RWPE1 (cell line): ENCODE measurements at places on chromosomes 2 and 18.
A peak's percentile ranks its signal among the peaks of the same experiment; 100 is the strongest.

GRCh38 chr2:54100772-54101171 lies 14.6 kb upstream of the ACYP2 start:
- DNase-seq: no peak

DNA sequence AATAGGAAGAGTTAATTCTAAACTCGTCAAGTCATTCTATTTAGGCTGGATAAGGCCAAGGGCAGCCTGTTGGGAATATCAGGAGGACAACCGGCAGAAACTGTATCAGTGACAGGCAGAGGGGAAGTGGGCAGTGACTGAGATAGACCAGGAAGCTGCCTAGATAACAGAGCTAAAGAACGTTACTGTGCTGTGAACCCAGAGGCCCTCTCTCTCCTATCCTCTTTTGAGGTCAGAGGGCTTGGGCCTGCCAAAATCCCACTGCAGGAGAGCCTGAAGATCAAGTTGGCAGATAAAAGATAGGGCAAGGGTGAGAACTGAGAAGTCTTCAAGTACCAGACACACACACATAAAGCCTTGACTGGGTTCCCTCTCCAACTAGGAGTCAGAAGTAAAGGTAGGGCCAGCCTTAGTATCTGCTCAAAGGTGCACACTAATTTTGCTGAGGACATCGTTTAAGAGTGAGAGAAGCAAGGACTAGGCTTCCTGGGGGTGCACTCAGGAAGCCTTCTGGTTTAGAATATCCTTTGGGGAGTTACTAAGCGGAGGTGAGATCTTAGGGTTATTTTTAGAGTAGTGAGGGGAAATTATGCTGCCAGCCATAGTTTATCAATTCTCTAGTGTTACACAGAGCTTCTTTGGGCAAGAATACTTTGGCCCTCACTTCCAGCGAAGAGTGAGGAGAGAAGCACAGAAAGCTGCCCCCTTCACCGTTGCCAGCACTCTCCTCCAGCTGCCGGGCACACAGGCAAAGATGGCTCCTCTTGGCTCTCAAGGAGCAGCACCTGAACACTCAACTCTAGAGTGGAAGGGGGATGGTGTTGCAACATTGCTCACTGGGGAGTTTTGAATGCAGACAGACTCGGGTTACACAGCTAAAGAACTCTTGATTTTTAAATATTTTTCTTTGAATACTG lies 9.8 kb downstream of the CAVIN2 start:
- no peak for DNase-seq

DNA sequence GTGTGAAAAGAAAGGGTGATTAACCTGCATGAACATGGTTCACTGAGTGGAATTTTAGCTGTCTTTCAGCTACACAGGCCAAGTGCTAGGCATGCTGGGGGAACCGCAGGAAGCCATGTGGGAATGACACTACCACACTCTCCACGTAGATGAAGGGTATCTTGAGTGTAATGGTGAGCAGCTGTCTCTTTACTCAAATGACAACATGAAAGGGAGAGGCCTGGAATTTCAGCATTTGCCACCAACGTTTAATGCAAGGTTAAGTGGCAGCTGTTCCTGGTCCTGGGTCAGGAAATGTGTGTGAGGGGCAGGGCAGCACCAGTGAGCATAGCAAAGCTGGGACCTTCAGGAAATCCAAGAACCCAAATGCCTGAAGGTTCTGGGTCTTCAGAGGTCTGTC lies 588.4 kb downstream of the SLC4A3 start:
- no peak for DNase-seq

DNA sequence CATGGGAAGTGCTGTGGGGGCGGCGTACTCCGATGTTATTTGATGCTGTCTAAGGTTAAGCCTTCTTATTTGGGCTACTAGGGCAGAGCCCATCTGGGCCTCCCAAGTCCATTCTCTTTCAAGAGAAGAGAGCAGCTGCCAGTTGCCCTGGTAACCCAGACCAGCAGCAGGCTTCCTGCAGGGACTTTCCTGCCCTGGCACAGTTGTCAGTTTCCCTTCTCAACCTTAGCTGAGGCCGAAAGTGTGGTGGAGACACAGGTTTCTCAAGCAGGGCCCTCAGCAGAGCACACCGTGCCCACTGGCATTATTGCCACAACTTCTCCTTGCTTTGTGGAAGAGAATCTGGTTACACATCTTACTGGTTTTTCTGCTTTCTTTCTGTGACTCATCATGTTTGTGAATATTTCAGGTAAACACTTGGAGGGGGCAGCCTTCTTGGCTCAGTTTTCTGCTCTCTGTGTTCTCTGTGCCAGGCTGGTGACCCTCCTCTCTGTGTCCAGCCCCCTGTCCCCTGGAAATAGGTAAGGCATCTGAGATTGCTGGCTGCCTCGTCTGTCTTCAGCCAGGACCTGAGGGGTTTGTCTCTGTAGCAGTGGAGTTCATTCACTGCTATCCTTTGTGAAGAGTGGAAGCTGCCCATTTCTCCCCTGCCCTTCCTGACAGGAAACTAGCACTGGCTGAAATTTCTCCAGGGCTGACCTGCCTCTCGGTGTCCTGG lies 111.0 kb downstream of the B3GNT2 start:
- peak; percentile 72 for DNase-seq

DNA sequence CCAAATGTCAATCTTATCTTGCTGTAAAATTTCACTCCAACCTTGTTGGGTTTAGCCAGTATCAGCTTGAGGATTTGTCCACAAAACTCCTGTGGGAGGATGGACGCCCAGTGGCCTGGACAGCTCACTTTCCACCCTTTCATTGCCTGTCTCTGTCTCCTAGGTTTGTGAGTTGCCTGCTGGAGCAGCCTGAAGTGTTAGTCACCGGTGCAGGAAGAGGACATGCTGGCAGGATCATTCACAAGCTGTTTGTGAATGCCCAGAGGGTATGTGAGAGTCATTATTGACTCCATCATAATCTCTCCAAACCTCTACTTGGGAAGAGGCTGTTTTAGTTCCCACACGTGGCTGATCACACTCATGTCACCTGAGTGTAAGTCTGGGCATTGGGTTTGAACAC lies 112.3 kb downstream of the RAB3GAP1 start:
- DNase-seq: peak; percentile 67

GRCh38 chr2:88144914-88145497 lies 17.1 kb upstream of the FABP1 start:
- no peak for DNase-seq

GRCh38 chr2:112216167-112216566 lies 38.7 kb downstream of the ZC3H8 start:
- no peak for DNase-seq

DNA sequence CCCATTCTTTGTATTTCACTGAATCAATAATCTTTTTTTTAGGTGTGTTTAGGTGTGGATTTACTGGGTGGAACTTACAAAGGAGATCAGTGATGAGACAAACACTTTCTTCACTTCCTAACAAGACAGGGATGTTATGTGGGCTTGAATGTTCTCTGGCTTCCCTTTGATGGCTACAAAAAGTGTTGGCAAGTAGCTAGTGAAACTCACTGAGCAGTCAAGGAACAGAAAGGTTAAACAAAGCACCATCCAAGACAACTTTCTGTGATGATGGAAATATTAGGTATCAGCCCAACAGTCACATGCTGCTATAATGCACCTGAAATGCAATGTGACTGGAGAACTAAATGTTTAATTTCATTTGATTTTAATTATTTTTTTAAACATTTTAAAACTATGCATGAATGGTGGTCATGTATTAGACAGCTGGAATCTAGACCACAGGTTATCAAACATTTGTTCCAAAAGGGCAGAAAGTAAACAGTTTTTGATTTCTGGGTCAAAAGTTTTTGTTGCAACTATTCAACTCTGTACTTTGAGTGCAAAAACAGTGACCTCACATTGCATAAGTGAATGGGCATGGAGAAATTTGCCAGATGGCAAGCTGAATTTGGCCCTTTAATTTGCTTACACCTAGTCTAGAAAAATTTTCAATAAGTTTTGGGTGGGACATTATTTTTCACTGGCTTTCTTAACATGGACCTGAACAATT lies 1272.7 kb upstream of the TMEFF2 start:
- no peak for DNase-seq

GRCh38 chr2:16496426-16497388 lies 168.9 kb downstream of the CYRIA start:
- no peak for DNase-seq

- no peak for DNase-seq
These were observed 15.6 kb upstream of the PPP1CB start for GRCh38 chr2:28736034-28736433.

DNA sequence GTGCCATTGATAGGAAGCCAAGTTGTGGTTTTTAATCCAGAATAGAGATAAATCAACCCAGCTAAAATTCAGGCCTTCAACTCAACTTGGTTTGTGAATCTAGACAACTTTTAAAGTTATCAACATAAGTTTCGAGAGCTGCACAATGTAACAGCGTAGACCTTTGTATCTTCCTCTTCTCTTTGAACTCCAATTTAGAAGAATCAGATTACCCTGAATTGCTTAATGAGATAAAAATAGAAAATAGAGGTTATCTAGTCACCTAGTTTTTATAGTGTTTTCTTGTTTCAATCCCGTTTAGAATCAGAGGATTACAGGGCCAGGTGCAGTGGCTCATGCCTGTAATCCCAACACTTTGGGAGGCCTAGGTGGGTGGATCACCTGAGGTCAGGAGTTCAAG lies 12.3 kb downstream of the MOGAT1 start:
- DNase-seq: no peak

DNA sequence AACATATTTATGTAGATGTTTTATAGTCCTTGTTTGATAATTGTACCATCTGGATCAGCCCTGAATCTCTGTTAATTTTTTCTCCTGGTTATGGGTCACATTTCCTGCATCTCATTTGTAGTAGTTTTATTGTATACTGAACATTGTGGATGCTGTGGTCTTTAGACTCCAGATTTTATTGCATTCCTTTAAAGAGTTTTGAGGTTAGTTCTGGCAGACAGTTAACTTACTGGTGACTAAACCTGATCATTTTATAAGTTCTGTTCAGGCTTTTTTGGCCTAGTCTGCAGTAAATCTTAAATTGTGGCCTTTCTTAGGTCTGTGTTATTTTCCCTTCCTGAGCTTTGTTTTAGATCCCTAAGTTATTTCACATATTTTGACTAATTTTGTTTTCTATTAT lies 84.3 kb downstream of the FANCL start:
- DNase-seq: no peak
